ENCODE measurements at places on chromosomes 4 and X.

- DNase-seq, result no peak
Observed at GRCh38 chr4:153297116-153297515, 47.4 kb upstream of the MND1 start.

DNA sequence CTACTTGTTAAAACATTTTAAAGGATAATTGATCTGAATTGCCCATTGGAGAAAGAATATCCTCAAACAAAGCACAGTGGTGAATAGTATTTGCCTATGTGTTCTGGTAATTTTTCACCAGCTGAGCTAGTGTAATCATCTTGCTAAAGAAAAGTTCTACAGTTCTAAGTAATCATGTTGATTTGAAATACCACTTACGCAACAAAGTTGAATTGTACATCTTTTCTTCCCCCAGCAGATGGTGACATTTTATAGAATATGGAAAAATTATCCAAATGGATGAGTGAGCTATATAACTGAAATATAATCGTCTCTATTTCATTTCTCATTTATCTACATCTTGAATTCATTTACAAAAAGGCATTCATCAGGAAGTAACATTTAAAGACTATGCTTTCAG is 9.7 kb upstream of the ZNF674 start:
- no peak for DNase-seq

GRCh38 chr4:53004497-53005148 is 142.5 kb downstream of the RASL11B start:
- DNase-seq, result no peak

DNA sequence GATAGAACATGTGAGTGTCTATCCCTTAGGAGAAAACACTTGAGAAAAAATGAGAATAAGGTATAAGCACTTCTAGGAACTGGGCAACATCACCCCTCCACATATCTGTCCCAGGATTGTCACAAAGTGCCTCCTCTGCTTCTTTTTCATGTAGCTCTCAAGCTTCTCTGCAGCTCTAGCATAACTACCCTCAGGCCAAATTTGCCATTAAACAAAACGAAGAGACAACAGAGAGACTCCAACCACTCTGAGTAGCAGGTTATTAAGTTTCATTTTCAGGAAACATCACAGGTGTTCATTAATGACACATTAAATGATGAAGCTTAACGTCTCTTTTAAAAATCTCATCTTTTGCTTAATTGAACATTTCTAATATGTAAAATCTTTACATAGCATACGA is 580.0 kb downstream of the GALNTL6 start:
- no peak for DNase-seq

GRCh38 chr4:11223311-11223710 is 205.4 kb downstream of the HS3ST1 start:
- DNase-seq, result no peak

GRCh38 chr4:99120501-99120900 is 23.6 kb downstream of the ADH4 start:
- DNase-seq, result no peak

- no peak for DNase-seq
Observed at GRCh38 chrX:2708592-2709188, 17.6 kb downstream of the CD99 start.

- no peak for DNase-seq
Observed at GRCh38 chr4:177737387-177737940, 295.2 kb upstream of the AGA start.

GRCh38 chrX:141176586-141177451 is at the start of gene LDOC1:
Gene LDOC1, minus strand, starts transcription at chrX:141177129. Its CDS starts 108 bp downstream, at chrX:141177021.
- DNase-seq, result peak; percentile 80

GRCh38 chr4:109969919-109970318 is 57.2 kb downstream of the EGF start:
- no peak for DNase-seq

DNA sequence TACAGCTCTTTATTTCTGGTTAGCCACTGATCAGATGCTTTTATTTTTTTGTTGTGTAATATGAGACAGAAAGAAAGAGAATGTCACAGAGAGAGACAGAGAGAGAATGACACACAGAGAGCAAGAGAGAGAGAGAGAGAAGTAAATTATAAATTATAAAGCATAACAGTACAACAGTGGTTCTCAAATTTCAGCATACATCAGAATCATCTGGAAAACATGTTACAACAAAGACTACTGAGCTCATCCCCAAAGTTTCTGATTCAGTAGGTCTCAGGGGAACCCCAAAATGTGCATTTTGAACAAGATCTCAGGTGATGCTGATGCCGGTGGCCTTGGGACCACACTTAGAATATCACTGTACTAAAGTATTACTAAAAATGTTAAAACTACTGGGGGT is 245.8 kb upstream of the DIAPH2 start:
- no peak for DNase-seq

GRCh38 chr4:38562751-38563198 is 101.2 kb upstream of the KLF3 start:
- DNase-seq, result no peak

DNA sequence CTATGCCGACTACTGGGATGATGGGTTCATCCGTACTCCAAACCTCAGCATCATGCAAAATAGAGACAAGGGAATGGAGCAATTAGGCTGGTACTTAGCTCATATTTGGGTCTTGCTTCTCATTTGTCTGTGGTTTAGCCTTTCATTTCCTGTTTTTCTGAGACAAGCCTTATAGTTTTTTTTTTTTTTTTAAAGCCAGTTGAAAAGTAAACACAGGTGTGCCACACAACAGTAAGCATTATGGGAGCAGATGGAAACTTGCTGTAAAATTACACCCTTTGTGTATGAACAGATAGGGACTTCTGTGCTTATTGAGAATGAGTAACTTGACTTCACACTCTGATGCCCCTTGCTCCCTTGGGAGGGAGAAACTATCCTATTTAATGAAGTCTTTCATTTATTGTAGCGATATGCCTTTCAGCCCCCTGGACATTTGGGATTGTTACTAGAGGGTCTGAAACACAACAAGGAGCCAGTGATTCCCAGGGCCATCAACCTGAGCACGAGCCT is 13.7 kb downstream of the RASSF6 start:
- DNase-seq, result no peak

GRCh38 chrX:17082831-17083230 is 136.4 kb downstream of the REPS2 start:
- no peak for DNase-seq

- no peak for DNase-seq
Observed at GRCh38 chr4:156191044-156191781, 237.5 kb upstream of the CTSO start.

- DNase-seq, result no peak
Observed at GRCh38 chr4:94833394-94833793, 75.6 kb downstream of the BMPR1B start.

- no peak for DNase-seq
Observed at GRCh38 chr4:17546222-17546621, 30.8 kb upstream of the LAP3 start.

- no peak for DNase-seq
Observed at GRCh38 chrX:7119950-7120877, 27.3 kb upstream of the STS start.

GRCh38 chr4:123869286-123870215 is 473.0 kb downstream of the SPRY1 start:
- DNase-seq, result no peak

DNA sequence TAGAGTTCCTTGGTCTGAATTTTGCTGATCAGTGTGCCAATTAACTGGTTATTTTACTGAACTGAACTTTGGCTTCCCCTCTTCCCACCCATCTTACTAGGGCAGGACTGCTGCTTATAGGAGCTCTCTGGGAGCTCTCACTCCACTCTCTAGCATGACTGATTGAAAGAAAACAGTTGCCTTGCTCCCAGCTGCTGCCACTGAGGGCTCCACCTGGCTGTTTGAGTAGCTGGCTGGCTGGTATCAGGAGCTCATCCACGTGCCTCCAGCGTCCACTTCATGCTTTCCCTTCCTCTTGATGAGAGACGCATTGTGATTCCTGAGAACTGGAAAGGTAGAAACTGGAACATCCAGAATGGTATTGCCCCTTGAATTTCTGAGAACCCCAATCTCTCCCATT is 73.0 kb upstream of the KLHL13 start:
- no peak for DNase-seq

DNA sequence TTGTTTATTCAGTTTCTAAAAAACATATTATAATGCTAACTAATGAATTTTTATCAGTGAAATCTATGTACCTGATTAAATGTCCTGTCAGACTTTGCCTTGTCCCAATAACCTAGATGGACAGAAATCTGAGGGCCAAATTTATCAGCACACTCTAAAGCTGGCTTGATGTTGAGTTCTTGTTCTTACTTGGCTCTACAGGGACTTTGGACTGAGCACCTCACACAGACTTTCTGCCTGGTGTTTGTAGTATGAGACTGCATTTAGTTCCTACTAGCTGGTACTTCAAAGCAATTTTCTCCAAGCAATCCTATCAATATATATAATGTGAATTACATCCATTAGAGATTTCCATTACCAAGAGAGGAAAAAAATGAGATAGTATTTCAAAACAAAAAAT is 37.8 kb downstream of the INTS12 start:
- DNase-seq, result no peak

- DNase-seq, result no peak
Observed at GRCh38 chr4:33886356-33886755, 2358.0 kb downstream of the ARAP2 start.

DNA sequence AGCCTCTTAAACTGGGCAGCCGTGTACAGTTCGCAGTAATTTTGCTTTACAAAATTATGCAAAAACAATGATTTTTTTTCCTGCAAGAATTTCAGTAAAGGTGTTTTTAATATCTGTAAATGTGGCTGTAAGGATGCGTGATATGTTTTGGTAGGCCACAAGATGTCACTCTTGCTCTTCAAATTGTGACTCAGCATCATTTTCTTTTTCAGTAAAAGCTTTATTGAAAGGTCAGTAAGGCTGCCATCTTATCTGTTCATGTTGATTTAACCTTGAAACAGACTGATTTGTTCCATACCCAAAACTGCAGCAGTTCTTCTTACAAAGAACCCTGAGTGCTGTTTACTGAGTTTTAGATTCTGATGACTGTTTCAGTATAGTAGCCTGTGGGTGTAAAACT is 39.9 kb downstream of the TXLNG start:
- no peak for DNase-seq

GRCh38 chr4:81828991-81829390 is 357.3 kb upstream of the RASGEF1B start:
- DNase-seq, result no peak

GRCh38 chr4:186205156-186205555 is 13.8 kb downstream of the CYP4V2 start:
- DNase-seq, result no peak

DNA sequence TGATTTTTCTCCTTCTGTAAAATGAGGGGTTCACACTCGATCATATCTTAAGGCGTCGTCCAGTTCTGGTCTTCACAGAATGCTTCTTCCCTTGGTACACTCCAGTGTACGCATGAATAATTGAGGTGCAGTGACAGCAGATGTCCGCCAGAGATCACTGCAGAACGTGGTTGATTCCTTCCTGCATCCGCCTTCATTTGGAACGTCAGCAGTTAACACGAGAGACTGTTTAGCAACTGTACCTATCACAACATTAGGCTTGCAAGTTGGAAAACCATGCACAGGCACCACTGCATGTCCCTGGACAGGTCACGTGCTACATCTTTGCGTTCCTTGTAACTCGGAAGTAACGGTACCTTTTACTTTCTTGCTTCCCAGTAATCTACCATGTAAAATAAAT is 66.0 kb upstream of the GEMIN8 start:
- no peak for DNase-seq

DNA sequence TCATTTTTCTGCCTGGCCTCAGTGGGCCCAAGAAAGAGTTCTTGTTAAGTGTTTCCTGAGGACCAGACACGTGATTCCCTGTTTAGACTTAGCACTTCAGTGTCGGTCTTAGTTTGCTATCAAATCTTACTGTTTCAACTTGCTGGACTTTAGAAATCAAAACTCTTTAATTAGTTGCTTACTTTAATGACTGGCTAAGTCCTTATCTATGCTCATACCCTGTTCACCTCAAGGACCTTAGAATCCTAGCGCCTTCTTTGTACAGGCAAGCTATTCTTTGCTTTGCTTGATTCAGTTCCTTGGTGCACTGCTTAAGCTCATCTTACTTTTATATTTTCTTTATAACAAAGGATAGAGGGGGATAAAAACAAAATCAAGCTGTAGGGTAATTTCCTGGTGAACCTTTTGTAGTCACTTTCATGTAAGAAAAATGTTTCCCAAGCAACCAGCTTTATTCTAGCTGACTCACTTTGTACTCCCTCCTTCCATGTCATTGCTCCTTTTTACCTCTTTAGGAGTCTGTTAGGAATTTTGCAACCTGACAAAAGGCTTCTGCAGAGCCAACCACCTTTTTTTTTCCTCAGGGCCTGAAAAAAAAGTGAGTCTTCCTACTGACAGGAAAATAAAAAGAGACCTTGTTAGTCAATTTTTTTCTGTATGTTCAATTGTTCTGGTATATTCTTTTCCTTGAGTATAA is 14.7 kb downstream of the WDR44 start:
- DNase-seq, result no peak

DNA sequence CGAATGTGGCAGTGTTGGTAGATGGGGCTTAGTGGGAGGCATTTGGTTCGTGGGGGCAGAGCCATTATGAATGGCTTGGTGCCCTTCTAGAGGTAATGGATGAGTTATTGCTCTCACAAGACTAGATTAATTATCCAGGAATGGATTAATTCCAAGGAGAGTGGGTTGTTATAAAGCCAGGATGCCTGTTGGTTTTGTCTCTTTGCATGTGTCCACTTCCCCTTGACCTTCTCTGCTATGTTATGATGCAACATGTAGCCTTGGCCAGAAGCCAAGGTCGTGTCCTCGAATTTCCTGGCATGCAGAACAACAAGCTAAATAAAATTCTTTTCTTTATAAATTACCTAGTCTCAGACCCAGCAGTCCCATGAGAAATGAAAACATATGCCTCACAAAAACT is 111.2 kb upstream of the PLS3 start:
- no peak for DNase-seq

- DNase-seq, result no peak
Observed at GRCh38 chrX:48107717-48108116, 22.7 kb upstream of the SPACA5B start.

DNA sequence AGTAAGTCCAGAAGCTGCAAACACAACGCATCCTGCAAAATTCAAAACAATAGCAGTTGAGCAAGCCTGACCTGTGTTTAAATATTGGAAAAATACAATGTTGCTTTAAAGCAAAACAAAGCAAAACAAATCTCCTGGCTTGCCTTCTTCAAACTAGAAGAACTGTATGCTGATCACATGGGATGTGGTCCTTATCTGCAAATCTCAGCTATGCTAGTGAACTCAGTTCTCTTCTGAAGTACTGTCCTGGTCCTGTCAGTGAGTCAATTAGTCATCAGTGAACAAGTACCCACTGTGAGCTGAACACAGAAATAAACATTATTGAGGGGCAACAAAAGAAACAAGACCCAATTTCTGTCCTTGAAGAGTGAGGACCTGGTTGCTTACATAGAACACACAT is 522.5 kb downstream of the SMARCA1 start:
- no peak for DNase-seq

DNA sequence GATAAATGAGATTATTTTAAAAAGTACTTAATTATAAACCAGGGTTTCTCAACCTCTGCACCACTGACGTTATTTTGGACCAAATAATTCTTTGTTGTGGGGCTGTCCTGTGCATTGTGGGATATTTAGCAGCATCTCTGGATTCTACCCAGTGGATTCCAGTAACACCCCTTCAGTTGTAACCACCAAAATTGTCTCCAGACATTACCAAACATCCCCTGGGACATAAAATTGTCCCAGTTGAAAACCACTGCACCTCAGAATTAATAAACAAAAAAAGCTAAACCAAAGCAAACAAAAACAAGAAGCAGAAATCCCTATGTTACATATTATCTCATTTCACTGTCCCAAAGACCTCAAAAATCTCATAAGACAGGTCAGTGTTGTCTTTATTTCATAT is 54.2 kb upstream of the GIMD1 start:
- DNase-seq, result no peak

All from dorsolateral prefrontal cortex (tissue), 122 donors.